ENCODE measurements at places on chromosomes 5 and 9.

DNA sequence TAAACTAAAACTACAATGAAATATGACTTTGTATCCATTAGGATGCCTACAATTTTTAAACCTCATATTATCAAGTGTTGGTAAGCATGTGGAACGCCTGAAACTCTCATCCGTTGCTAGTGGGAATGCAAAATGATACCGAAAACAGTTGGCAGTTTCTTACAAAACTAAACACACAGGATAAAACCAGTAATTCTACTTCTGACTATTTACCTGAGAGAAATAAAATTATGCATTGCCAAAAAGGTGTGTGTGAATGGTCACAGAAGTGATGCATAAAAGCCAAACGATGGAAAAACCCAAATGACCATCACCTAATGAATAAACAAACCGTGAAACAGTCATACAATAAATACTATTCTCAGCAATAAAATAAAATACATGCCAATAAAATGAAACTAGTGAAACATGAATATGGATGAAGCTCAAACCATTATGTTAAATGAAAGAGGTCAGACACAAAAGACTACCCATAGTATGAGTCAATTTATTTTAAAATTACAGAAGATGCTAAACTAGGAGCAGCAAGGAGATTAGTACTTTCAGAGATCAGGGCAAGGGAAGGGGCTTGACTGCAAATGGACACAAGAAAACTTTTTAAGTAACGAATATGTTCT is 13.4 kb downstream of the AUH start:
- DNase-seq, result no peak

DNA sequence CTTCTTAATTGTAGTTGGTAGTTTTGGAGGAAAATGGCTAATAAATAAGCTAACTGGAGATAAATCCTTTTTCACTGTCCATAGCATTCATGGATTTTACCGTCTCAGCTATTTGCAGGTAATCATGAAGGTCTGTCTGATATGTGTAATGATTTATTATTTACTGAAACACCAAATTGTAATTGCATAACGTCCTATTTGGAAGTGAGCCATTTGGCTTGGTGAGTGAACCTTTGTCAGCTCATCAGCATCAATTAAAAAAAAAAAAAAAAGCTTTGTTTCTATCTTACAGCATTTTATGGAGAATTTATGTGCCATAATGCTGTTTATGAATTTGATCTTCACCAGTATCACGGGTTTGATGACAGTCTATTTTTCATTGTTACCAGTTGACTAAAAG is 20.2 kb downstream of the RECK start:
- no peak for DNase-seq

DNA sequence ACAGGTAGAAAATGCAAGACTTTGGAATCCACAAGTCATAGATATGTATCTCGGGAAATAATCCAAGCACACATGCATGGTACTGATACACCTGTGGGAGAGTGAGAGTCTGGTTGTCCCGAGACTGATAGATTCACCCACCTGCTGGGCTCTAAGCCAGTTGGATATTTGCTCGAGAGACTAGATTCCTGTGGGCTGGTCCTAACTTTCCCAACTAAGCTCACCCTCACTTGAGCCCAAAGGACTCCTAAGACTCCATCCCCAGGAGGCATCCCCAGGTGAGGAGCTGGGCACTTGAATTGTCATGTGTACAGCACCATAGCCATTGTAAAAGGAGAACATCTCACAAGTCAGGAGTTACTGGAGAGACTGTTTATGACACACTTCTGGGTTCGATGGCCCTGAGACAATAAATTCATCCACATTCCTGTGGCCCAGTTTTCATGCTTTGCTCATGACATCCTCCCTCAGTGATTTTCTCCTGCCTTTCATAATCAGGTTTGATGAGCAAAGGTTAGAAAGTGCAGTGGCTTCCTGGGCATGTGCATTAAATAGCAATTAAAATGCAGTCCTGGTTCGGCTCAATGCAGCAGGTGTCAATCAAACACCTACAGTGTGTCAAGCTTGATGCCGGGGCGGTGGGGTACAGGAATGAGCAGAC is 18.1 kb downstream of the SLC1A1 start:
- no peak for DNase-seq

- DNase-seq, result no peak
Observed at GRCh38 chr9:134403292-134403681, 77.0 kb downstream of the RXRA start.

- DNase-seq, result no peak
Observed at GRCh38 chr5:67073045-67073680, 123.4 kb downstream of the CD180 start.

DNA sequence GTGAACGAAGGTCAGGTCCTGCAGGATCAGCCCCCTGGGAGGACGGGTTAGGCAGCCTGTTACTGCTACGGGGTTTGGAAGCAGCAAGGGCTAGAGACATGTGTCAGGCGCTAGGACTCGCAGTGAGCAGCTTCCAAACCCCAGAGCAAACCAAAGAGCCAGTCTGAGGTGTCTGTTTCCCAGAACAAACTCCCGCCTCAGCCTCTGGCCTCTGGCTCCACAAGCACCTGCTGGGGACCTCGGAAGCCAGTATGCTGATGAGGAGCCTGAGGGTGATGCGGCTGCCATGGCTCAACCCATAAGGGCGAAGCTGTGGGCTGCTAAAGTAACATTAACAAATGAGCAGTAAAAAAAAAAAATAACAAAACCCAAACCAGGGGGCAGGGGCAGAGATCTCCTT is 35.0 kb downstream of the PRRT1B start:
- no peak for DNase-seq

DNA sequence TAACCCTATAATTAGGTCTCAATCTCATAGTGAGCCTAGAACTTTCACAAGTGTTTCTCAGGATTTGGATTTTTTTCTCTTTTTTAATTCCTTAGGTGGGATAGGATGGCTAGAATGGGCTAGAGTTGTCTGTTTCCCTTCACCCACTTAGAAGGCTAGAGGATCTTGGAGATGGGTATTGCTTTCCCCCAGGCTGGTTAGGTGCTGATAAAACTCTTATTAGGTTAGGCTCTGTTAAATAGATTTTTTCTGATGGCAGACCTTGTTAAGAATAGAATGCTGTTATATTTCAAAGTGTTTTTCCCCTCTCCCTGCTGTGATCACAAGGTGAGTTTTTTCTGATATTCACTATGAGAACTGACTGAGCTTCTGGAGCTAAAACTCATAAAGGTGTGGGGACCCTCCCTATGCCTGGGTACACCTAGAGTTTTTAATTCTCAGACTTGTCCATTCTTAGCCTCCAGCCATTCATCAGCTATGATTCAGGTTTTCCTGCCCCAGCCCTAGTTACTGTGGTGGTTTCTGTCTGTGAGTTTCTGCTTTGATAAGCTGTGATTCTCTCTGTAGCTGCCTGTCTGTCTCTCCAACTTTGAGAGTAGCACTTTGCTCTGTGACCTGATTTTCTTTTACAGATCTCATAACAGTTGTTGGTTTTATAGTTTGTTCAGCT is 132.4 kb downstream of the HACD4 start:
- no peak for DNase-seq

GRCh38 chr5:56095579-56096102 is 100.9 kb upstream of the IL6ST start:
- DNase-seq, result no peak

- no peak for DNase-seq
Observed at GRCh38 chr9:92159058-92159457, 43.8 kb upstream of the SPTLC1 start.

- DNase-seq, result no peak
Observed at GRCh38 chr9:134764473-134765269, 115.9 kb upstream of the FCN2 start.

GRCh38 chr9:16315720-16316119 is 554.8 kb downstream of the BNC2 start:
- DNase-seq, result no peak

DNA sequence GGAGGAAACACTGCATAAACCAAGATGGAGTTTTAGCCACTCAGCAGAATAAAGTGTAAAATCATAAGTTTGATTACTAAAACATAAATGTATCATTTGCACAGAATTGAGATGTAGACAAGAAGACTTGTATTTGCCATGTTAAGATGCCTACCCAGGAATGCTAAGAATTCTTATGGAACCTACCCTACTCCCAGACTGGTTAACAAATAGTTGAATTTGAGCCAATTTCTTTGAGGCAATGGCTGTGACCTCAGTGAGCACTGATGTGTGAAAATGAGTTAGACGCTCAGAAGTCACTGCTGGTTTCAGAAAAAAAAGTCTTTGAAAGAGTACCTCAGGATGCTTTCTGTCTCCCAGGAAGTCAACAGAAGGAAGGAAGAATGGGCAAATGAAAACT is 95.6 kb downstream of the ESM1 start:
- no peak for DNase-seq

DNA sequence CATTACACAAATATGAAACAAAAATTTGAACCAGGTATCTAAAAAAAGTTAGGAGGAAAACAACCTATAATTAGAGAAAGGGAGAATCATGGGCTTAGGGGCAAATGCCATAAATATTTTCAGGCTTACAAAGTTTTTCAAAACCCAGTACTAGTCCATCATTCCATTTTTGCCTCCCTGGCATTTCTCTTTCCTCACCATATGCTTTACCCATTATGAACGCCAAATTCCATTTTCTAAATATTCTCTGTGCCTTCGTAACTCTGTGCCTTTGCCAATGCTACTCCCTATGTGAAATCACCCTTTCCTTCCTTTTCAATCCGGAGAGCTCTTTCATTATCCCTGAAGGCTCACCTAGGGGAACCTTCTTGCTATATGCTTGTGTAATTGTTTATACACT is 434.1 kb downstream of the ZSWIM6 start:
- DNase-seq, result no peak

DNA sequence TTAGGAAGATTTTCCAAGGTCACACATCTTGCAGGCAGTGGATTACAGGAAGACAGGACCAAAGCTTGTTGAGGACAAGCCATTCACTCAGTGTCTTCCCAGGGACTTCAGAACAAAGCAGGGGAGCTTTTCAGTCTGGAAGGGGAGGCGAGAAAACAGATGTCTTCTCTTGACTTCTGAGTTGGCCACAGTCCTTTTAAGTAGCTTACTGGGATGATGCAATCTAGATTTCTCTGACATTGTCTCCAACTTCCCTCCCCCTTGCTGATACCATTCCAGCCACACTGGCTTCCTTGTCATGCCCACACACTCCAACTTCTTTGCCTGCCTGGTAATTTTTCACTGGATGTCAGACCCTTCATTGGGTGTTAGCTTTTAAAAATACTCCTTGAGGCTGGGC is 174.2 kb upstream of the TBC1D2 start:
- DNase-seq, result no peak

- DNase-seq, result no peak
Observed at GRCh38 chr9:96497117-96497399, 47.1 kb downstream of the HABP4 start.

DNA sequence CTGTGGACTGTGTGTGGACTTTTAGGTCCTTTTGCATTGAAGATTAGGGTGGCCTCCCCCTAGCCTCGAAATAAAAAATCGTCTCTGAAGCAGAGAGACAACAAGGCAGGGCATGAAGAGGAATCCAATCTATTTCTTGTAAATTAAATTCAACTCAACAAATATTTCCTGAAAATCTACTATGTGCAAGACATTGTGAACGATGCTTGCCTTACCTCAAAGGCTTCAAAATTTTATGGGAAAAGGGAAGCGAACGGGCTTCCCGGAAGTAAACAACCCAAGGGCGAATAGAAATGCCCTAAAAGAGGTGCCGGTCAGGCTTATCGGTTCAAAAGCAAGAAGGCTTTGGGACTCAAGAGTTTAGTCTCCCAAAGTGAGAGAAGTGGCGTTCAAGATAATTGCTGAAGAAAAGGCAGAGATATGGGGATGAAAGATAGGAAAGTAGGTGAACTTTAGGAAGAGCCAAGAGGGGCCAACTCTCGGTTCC is 525 bp downstream of the KIF24 start:
- DNase-seq, result no peak

DNA sequence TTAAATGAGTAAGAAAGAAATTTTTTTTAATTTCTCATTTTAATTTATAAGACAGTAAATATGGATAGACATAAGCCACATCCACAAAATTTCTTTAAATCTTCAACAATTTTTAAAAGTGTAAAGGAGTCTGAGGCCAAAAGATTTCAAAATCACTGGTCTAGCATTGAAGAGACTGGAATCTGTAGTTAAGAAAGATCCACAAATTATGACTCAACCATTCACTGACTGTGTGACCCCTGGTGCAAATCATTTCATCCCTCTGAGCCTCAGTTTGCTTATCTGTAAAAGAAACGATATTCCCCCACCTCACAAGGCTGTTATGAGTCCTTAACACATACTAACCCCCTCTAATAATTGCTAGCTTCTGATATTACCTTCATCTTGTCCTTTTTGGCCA is 98.5 kb downstream of the EBF1 start:
- DNase-seq, result no peak

GRCh38 chr5:142717582-142718215 is 31.8 kb upstream of the FGF1 start:
- DNase-seq, result no peak

- no peak for DNase-seq
Observed at GRCh38 chr9:108746864-108747263, 108.9 kb downstream of the ACTL7B start.

DNA sequence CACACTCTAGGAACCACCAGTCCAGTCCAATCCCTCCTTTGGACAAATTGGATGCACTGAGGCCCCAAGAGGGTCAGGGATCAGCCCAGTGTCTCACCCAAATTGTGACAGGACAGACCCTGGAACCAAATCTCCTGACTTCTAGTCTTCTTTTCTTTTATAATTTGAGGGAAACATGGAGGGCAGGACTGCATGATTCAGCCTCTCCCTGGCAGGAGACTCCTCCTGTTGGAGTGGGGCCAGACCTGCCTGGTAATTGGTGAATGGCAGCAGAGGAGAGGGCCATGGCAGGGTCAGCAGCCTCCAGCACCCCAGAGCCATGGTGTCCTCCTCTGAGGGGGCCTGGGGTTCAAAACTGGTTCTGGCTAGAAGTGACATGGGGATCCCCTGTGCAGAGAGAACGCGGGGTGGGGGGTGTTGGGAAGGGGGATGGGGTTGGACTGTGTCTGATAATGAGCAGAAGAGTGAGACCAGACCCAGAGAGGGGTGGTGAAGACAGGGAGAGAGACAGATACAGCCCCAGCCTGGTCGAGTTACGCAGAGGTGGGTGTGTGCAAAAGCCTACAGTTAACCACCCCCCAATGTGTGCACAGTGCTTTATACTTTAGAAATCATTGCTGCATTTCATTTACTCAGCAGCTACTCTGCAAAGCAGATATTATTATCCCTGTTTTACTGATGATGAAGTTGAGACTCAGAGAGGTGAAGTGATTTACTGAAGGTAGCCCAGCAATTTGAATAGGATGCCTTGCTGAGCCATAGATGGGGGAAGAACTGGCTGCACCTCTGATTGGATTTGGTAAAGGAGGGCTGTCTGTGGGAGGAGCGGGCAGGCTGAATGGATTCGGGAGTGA is 3.8 kb upstream of the SYNPO start:
- no peak for DNase-seq

Data from T-helper 2 cell (primary cell).